ENCODE measurements at places on chromosomes 13 and 19. TPM values are rescaled to one million over a fixed set of nuclear protein-coding genes. Genes with fewer than 3 reads are reported as not detected.

DNA sequence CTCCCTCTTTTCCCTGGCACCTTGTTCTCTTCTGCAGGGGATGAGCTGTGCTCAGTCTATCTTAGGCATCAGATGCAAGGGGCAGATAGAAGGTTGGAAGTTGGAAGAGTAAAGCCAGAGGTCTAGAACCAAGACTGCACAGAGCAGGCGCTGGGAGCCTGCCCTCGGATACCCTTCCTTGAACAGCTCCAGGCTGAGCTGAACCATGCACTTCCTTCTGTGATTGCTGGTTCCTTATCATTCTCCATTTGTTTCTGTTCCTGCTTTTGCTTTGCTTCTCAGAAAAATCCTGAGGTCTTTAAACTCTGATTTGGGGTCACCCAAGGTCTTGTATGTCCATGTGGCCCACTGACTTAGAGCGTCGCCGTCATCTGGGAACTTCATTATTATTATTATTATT, 36.3 kb downstream of the ARHGEF18 start:
- no peak for DNase-seq

DNA sequence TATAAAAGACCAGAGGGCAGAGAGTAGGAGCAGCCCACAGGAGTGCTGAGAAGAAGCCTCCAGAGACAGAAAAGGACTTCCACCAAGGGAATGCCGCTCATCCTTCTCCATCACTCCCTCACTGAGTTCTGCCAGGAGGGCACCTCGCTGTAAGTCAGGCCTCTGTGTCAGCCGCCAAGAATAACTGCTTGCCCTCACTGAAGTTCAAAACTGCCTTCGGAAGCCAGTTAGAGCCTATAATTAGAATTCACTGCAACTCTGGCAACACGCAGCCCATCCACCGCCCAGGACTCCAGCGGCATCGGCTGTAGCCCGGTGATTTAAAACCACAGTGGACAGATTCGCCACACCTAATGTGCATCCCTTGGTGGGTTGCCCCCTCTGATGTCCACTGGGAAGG, 281.8 kb upstream of the ZNF507 start:
- no peak for DNase-seq

GRCh38 chr13:36090592-36090991, 40.6 kb downstream of the DCLK1 start:
- DNase-seq = no peak

- no peak for DNase-seq
Observed at GRCh38 chr13:59914556-59914955, 249.2 kb downstream of the DIAPH3 start.

DNA sequence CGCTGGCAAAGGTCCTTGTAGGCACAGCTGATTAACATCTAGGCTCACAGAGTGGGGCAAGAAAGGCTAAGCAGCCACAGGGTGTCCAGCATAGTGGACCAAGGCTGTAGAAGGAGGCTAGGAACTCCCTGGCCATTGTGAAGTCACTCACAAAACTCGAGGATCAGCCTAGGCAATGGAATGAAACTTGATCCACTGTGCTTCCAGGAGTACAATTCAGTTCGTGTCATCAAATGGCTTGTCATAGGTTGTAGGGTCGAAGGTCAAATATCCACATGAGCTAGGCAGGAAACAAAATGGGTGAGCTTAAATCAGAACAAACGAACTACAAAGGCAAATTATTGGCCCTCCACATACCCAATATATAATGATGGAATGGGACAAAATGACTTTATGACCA, 4.4 kb upstream of the FAM187B start:
- no peak for DNase-seq

DNA sequence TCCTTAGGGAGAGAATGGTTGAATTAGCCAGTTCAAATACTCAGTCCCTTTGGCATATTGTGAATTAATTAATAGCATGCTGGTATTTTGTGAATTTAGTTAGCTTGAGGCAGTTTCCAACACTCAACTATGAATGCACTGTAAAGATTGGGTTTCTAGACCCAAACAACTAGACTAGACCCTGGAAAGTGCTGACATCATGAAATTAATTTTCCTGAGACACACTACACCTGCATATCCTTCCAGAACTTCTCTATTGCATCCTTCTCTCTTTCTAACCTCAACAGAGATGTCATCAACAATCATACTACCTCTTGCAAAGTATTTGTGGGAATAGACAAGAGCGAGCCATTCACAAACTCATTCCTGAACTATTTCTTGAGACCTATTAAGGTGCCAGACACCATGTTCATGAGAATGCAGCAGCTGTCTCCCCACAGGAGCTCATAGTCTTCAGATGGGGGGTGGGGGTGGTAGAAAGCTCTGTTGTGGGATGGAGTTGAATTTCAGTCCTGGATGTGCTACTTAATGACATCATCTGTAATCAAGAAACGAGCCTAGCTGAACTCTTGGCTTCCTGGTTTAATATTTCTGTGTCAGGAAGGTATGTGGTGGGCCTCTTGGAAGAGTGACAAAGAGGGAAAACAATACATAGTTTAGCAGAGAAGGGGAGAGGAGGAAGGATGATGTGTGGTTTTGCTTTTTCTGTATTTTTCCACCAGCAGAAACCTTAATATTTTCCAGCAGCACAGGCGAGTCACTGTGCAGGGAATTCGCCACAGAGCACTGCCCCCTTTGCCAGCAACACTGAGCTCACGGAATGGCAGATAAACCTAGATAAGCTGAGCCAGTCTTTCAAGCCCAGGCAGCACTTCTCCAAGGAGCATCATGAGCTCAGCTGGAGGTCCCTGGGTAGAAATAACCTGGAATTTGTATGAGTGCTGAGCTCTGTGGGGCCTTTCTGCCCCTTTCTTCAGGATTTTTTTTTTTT, 53.1 kb upstream of the CYSLTR2 start:
- DNase-seq = no peak

ADGRE1 gene
- total RNA-seq = not detected

GRCh38 chr13:67175836-67176459, 54.2 kb downstream of the PCDH9 start:
- no peak for DNase-seq

GRCh38 chr19:32652894-32653598, 21.9 kb downstream of the ANKRD27 start:
- DNase-seq = no peak

GRCh38 chr13:64314331-64314730, 2898.7 kb upstream of the PCDH20 start:
- no peak for DNase-seq

GRCh38 chr13:112102243-112102642, 35.3 kb downstream of the SOX1 start:
- DNase-seq = no peak

DNA sequence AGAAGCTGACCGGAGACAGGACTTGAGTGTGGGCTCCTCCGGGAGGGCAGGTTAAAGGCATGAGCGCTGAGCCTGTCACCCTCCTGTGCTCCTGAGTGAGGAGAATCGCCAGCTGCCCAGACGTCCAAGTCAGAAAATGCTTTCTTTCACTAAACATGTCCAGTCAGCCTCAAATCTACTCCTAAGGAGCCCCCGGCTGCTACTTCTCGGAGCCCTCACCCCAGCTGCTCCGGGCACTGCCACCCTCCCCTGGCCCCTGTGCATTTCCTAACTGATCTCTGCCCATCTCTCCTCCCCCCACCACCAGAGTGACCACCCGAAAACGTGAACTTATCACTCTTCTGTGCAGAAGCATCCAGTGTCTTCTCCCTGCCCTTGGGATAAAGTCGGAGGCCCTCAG, 277.5 kb upstream of the SOX1 start:
- no peak for DNase-seq

- no peak for DNase-seq
Observed at GRCh38 chr13:113663934-113664333, 3.1 kb upstream of the GRK1 start.

GRCh38 chr13:38429916-38430315, 80.3 kb downstream of the UFM1 start:
- DNase-seq = no peak

DNA sequence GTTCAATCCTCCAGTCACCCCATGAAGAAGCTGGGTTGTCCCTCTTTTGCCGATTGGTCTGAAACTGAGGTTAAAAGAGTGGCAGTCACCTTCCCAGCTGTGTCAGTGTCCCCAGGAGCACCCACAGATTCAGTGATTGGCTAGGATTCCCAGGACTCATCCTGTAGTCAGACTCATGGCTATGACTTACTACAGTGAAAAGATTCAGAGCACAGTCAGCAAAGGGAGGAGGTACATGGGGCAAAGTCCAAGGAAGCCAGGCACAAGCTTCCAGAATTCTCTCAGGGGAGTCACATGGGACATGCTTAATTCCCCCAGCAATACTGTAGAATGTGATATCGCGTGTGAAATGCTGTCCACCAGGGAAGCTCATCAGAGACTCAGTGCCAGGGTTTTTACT, 14.2 kb downstream of the ZNF473 start:
- no peak for DNase-seq

GRCh38 chr13:45178349-45179162, 22.3 kb downstream of the KCTD4 start:
- no peak for DNase-seq

DNA sequence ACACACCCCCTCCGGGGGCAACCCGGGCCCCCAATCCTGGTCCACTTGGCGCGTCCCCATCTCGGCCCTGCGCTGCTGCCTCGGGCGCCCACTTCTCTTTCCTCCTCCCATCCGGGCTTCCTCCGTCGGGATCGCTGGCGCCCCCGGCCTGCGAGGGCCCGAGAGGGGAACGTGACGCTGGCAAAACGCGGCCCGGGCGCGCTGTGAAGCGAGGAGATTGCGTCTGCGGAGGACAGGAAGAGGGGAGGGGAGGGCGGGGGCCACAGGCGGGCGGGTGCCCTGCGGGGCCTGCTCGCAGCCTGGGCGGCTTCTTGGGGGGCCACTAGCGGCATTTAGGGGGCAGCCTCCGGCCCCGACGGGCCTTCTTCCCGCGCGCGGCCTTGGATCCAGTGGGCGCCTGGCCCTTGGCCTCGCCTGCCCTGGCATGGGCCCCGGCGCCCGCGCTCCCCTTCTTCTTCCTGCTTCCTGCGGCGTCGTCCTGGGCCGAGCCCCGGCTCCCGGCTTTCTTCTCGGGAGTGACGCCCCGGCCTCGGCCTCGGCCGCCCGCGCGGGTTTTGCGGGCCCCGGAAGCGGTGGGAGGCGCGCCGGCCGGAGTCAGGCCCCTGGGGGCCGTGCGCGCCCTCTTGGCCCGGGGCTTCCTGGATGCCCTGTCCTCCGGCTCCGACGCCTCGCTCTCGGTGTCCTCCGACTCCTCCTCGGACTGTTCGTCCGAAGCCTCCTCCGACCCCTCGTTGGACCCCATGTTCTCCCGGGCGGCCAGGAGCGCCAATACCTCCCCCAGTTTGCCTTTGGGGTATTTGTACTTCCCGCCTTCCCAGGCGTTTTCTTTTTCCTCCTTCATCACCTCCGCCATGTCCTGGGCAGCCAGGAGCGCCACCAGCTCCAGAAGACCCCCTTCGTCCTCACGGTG, 2.2 kb downstream of the PNMA8B start:
- no peak for DNase-seq

- DNase-seq = no peak
Observed at GRCh38 chr19:51372649-51373504, at the start of gene NKG7. Gene NKG7 (minus strand): TSS chr19:51372654. CDS start chr19:51372535, 119 bp downstream.

DNA sequence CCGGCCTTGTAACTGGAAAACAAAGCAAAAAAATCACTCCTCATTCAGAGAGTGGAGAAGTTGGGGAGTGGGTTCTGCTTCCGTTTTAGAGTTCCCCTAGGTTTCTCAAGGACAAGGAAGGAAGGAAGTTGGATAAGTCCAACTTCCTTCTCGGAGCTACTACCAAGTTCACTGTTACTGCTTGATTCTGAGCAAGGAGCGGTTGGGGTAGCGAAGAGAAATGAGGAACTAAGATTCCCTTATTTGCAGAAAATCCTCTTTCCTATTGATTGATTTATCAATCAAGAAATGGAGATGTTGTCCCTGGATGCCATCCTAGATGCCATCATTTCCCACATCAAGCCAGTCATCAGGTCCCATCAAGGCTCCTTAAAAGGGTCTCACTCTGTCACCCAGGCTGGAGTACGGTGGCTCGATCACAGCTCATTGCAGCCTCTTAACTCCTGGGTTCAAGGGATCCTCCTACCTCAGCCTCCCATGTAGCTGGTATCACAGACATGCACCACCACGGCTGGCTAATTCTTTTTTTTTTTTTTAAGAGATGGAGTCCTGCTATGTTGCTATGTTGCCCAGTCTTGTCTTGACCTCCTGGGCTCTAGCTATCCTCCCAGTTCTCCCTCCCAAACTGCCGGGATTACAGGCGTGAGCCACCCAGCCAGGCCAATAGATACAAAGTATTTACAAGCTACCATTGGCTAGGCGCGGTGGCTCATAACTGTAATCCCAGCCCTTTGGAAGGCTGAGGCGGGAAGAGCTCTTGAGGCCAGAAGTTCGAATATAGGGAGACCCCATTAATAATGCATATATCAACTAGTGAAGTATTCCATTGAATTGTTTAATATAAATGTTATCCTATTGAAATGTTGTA, 809 bp upstream of the B9D2 start:
- no peak for DNase-seq

PRR22 gene
- total RNA-seq = 0.98 TPM

GRCh38 chr13:99689955-99690354, 188.7 kb downstream of the TM9SF2 start:
- no peak for DNase-seq

GRCh38 chr13:24178847-24179485, 18.4 kb downstream of the SPATA13 start:
- DNase-seq = no peak

DNA sequence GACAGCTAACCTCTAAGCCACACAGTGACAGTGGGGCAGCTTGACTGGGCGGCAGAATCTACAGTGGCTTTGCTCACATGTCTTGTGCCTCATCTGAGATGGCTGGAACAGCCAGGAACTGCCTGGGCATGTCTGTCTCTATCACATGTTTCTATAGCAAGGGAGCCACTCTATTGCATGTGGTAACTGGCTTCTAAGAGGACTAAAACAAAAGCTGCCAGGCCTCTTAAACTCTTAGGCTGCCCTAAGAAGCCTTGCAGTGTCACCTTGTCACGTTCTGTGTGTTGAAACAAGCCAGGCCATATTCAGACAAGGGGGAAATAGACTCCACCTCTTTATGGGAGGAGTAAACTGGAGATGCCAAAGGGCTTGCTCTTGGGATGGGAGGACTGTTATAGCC, 122.9 kb upstream of the MAB21L1 start:
- DNase-seq = no peak

ADM5 gene
- 2.7 TPM for total RNA-seq

- no peak for DNase-seq
Observed at GRCh38 chr13:102983496-102983895, 82.7 kb downstream of the SLC10A2 start.

CEACAM18 gene
- not detected for total RNA-seq

DCLK1 gene
- 36.1 TPM for total RNA-seq

- no peak for DNase-seq
Observed at GRCh38 chr13:28043224-28043623, 54.7 kb upstream of the URAD start.

LPAR2 gene
- 15.2 TPM for total RNA-seq
